ENCODE measurements at places on chromosomes 16 and 17.

DNA sequence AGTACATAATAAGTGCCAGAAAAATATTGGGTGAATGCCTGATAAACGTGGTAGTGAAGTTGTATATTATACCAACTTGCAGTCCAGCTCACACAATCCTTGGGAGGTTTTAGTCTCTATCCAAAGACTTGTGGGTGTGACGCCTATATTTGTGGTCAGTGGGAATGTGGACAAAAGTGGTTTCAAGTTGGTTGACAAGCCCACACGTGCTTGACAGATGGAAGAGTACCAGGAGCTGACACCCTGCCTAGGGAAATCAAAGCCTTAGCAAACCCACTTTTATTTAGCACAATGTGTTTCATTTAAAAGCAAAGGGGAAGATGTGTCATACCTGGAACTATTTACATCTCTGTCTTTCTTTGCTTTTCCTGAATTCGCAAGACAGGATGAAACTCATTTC is 79.0 kb downstream of the CA10 start:
- DNase-seq = no peak

- no peak for DNase-seq
Observed at GRCh38 chr17:71033336-71033735, 864.0 kb downstream of the KCNJ2 start.

GRCh38 chr17:34382621-34383124 is 19.6 kb upstream of the CCL1 start:
- no peak for DNase-seq

- no peak for DNase-seq
Observed at GRCh38 chr17:67150826-67151225, 94.2 kb downstream of the HELZ start.

- no peak for DNase-seq
Observed at GRCh38 chr17:44652727-44653126, 3.5 kb upstream of the MEIOC start.

- DNase-seq = no peak
Observed at GRCh38 chr16:72743011-72743761, 304.7 kb downstream of the ZFHX3 start.

DNA sequence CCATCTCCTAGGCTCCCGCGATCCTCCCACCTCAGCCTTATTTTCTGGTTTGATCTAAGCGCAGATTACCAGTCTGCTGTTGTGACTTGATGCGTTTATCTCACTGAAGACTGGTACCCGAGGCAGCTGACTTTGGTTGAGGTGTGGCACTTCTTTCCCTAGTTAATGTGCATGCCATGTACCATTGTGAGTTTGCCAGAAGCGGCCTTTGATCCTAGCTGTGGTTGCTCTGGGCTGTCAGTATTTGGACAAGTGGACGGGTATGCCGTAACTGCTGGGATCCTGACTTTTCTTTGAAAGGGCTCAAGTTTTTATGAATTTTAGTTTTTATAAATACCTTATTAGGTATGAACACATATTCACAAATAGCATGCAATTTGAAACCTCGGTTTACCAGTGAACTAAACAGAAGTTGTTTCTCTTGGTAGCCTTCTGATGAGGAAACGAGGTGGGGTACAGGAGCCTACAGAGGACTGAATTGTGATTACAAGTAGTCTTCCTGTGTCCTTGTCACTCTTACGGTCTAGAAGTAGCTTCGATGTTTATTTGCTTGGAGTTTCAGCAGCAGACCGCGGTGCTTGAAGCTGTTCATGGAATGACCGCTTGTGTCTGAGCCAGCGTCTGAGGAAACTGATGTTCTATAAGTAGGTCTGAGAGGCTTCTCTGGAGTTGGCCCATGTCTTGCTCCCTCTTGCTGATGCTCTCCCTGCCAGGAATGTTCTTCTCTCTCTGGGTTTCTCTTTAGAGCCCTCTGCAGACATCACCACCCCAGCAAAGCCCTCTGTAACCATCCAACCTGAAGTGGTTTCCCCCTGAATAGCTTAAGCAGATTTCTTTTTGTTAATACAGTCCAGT is 40.0 kb downstream of the SEC14L1 start:
- DNase-seq = no peak

- no peak for DNase-seq
Observed at GRCh38 chr17:5264893-5265292, 17.2 kb upstream of the RABEP1 start.

DNA sequence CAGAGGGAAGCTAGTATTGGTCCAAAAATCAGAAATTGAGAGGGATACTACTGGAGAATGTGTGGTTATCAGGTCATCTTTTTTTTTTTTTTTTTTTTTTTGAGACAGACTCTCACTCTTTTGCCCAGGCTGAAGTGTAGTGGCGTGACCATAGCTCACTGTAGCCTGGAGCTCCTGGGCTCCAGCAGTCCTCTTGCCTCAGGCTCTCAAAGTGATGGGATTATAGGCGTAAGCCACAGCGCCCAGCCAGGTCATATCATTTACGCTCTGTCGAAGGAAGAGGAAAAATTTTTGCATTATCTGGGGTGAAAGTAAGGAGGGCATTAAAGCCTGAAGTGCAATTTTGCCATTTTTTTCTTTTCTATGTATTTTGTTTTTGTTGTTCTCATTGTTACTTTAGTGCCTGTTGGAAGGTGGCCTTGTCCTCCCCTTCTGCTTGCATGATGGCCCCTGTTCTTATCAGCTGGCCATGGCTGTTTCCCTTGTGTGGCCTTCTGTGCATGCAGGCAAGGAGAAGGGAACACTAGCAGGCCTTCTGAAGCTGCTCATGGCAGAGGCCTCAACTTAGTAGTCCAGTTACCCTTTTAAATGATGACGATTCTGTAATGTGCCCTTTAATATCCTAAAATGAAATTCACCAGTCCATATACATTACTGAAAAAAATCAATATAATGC is 118.3 kb downstream of the SPECC1 start:
- DNase-seq = no peak

DNA sequence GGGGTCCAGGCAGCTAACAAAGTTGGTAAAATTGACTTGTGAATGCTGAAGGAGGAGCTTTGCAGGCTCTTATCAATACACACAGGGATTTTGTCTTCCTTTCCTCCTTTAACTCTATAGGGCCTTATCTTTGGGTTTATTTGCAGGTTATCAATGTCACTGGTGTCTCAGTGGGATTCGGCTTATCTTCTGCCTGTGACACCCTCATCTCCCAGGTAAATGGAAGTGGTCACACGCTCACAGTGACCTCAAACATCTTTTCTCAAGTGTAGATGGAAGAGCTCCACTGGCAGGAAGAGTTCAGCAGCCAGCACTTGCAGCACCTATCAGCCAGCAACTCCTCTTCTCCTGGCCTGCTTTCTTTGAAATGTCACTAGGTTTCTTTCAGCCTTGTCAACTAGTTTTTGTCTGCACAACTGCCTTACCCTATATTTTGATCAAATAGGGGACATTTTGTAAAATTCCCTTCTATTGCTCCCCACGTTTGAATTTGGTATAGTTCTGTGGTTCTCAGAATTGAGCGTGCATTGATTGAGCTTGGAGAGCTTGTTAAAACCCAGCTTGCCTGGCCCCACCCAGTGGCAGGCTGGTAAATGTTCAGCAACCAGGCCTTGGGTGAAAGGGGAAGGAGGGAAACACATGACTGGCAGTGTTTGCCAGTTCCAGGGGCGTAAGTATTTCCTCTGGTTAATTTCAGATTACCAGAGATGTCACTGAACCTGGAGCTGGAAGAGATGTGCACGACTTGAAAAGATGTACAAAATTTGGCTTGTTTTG is 12.8 kb downstream of the SLC47A1 start:
- no peak for DNase-seq

- peak; percentile 63 for DNase-seq
Observed at GRCh38 chr17:32127158-32127897, 15.0 kb upstream of the RHOT1 start.

DNA sequence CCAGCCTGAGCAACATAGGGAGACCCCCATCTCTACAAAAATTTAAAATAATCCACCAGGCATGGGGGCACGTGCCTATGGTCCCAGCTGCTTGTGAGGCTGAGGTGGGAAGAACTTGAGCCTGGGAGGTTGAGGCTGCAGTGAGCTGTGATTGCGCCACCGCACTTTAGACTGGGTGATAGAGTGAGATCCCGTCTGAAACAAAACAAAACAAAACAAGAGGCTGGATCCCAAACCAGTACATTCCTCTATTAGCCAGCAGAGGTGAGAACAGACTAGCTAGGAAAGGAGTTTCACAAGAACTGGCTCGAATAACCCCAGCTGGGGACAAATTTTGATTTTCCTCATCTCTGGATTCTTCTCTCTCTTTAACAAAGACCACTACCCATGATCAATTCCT is 366.7 kb upstream of the ZFHX3 start:
- DNase-seq = no peak

DNA sequence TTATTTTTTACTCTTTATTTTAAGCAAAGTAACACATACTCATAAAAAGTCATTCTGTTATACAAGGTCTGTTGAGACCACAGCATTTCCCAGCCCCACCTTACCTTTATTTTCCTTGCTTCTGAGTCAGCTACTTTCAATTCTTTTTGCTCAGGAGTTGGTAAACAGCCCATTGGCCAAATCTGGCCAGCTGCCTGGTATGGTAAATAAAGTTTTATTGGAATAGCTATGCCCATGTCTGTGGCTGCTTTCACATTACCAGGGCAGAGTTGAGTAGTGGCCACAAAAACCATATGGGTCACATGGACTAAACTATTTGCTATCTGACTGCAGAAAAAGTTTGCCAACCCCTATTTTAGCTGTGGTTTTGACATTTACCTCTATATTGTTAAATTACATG is 3.4 kb upstream of the NSRP1 start:
- DNase-seq = no peak

DNA sequence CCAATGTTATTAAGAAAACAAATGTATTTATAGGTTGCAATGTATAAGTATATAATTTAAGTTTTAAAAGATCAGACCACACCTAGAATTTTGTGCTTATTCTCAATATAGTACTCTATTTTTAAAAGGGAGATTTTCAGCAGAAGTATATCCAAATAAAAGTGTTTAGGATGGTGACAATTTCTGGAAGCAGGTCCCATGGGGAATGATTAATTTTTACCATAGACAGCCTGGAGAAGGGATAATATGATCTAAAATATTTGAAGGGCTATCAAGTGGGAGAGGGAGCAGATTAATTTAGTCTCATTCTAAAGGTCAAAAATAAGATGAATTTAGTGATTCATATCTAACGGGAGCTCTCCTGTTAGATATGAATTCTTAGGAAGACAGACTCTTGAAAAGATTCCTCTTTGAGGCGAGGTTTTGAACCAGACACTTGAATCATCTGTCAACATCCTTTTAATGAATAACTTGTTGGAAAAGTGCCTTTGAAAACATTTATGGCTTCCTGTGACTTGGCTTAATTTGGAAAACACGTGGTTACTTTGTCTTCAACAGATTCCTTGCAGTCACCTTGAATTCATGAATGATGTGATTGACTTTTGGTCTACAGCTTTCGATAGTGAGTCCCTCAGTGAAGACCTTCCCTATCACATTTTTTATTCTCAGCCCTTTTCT is 29.3 kb upstream of the SMIM36 start:
- no peak for DNase-seq

GRCh38 chr17:49523706-49524472 is 28.8 kb downstream of the NGFR start:
- DNase-seq = peak; percentile 26

DNA sequence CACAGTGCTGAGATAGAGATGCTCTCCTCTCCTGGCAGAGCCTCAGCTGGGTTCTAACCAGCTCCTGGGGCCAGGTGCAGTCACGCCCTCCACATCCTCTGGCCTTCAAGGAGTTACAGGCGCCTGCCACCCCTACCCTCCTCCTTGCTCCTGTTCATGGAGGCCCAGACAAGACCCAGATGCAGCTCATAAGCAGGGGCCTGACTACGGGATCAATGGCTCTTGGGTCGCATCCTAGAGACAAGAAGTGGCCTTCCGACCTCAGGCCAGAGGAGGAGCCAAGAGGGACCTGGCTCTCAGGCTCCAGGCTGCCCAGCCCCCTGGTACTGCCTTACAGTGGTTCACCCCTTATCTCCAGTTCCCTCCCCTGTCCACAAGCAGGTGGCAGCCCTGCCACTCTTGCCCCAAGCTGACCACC is 23.0 kb downstream of the ARHGAP27 start:
- DNase-seq = no peak

GRCh38 chr17:14866266-14866665 is 398.9 kb downstream of the PMP22 start:
- no peak for DNase-seq

DNA sequence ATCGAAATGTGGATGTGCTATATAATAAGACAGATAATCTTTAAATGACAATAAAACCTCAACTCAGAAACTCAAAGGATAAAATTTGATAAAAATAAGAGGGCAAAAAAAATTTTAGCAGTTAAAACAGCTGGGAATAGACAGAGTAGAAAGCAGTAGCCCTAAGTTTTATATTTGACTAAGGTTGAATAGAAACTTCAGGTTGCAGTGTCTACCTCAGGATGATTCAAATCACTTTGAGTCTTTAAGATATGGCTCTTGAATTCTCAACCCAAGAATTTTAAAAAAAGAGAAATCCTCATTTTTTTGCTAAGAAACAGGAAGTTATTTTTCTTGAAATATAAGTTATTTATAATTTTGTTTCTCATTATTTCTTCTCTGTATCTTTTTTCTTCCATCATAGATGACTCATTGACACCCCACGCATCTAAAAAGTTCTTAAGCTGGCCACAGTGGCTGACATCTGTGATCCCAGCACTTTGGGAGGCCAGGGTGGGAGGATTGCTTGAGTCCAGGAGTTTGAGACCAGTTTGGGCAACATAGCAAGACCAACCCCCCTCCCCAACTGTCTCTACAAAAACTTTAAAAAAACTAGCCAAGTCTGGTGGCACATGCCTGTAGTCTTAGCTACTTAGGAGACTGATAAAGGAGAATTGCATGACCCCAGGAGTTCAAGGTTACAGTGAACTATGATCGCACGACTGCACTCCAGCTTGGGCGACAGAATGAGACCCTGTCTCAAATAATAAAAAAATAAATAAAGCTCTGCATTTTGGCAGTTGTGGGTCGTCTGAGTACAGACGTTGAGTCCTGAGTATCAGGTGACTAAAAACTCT is 23.9 kb downstream of the NFAT5 start:
- DNase-seq = no peak

DNA sequence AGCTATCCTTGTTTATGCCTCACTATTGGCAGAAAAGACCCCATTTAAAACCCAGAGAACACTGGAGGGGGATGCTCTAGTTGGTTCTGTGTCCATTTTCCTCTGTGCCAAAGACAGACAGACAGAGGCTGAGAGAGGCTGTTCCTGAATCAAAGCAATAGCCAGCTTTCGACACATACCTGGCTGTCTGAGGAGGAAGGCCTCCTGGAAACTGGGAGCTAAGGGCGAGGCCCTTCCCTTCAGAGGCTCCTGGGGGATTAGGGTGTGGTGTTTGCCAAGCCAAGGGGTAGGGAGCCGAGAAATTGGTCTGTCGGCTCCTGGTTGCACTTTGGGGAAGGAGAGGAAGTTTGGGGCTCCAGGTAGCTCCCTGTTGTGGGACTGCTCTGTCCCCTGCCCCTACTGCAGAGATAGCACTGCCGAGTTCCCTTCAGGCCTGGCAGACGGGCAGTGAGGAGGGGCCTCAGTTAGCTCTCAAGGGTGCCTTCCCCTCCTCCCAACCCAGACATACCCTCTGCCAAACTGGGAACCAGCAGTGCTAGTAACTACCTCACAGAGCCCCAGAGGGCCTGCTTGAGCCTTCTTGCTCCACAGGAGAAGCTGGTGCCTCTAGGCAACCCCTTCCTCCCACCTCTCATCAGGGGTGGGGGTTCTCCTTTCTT is 56.1 kb downstream of the IGF2BP1 start:
- no peak for DNase-seq

Measured in GM12891 (cell line).